Adrenal gland (tissue), 19 donors: ENCODE measurements at places on chromosomes 4 and X. TPM values are rescaled to one million over a fixed set of nuclear protein-coding genes. Genes with fewer than 3 reads are reported as not detected.

Gene SLC9B1
- 2.1 TPM for polyA plus RNA-seq

Gene PAGE2
- not detected for polyA plus RNA-seq

Gene MAGEB2
- polyA plus RNA-seq, result not detected

Gene TMEM33
- polyA plus RNA-seq, result 8.6 TPM

Gene CXorf38
- polyA plus RNA-seq, result 6.6 TPM

Gene TRAM1L1
- 1.4 TPM for polyA plus RNA-seq

Gene CT45A1
- polyA plus RNA-seq, result not detected

Gene FATE1
- polyA plus RNA-seq, result 0.29 TPM

Gene PDZD4
- polyA plus RNA-seq, result 9.5 TPM

Gene BEX5
- polyA plus RNA-seq, result 9.7 TPM

Gene ABHD18
- polyA plus RNA-seq, result 11.2 TPM

Gene ZMAT1
- 45.4 TPM for polyA plus RNA-seq

Gene GLUD2
- 4.2 TPM for polyA plus RNA-seq

Gene NIPAL1
- polyA plus RNA-seq, result 0.16 TPM

Gene RPS6KA6
- polyA plus RNA-seq, result 4.9 TPM

Gene IRS4
- polyA plus RNA-seq, result not detected

Gene MAPK10
- 25.8 TPM for polyA plus RNA-seq

Gene ZNF711
- polyA plus RNA-seq, result 23.1 TPM

Gene TBC1D8B
- polyA plus RNA-seq, result 12.7 TPM

Gene TMSB15B
- polyA plus RNA-seq, result 1.5 TPM

Gene SULT1B1
- 0.33 TPM for polyA plus RNA-seq

Gene TNIP3
- polyA plus RNA-seq, result 0.24 TPM

Gene GAGE12J
- polyA plus RNA-seq, result not detected

Gene GPM6B
- 4.8 TPM for polyA plus RNA-seq

Gene MTMR8
- polyA plus RNA-seq, result 0.71 TPM

Gene NDP
- polyA plus RNA-seq, result 0.20 TPM

Gene MAGEC3
- not detected for polyA plus RNA-seq

Gene DRP2
- 0.26 TPM for polyA plus RNA-seq

Gene STATH
- polyA plus RNA-seq, result not detected

Gene COX7B2
- polyA plus RNA-seq, result not detected

Gene NAP1L3
- polyA plus RNA-seq, result 3.2 TPM

Gene RNF150
- polyA plus RNA-seq, result 11.7 TPM

Gene RAB9B
- 4.4 TPM for polyA plus RNA-seq

Gene AFP
- polyA plus RNA-seq, result 2.3 TPM

Gene P2RY10
- polyA plus RNA-seq, result 0.13 TPM
